ENCODE measurements at places on chromosomes 1 and 21.

GRCh38 chr1:195591917-195592672 is 1016.1 kb downstream of the KCNT2 start:
- no peak for DNase-seq

- DNase-seq: no peak
Observed at GRCh38 chr21:28513428-28513827, 479.2 kb downstream of the LTN1 start.

DNA sequence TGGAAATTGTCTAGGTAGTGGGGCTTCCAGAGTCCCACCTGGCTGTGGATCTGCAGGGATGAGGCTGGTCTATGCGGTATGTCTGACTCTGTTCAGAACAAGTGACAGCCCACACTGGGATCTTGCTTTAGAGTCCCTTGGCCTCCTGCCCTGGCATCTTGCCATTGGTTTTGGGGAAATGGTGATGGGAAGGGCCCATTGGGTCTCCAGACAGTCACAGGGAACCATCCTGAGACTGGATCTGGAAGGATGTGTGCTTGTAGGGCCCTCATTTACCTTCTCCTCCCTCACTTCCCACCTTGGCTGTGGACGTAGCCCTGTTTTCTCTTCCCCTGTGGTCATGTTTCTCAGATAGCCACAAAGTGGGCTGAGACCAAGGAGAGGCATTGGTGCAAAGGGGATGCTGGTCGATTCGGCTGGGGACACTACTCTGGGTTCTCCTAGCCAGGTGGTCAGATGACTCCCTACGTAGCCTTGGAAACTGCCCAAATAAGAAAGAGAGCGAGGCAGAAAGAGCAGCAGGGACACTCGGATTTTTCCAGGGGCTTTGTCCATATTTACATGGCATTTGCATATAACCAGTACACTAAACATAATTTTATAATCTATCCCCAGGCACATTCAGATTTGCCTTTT is 15.1 kb downstream of the SOX13 start:
- DNase-seq: no peak

DNA sequence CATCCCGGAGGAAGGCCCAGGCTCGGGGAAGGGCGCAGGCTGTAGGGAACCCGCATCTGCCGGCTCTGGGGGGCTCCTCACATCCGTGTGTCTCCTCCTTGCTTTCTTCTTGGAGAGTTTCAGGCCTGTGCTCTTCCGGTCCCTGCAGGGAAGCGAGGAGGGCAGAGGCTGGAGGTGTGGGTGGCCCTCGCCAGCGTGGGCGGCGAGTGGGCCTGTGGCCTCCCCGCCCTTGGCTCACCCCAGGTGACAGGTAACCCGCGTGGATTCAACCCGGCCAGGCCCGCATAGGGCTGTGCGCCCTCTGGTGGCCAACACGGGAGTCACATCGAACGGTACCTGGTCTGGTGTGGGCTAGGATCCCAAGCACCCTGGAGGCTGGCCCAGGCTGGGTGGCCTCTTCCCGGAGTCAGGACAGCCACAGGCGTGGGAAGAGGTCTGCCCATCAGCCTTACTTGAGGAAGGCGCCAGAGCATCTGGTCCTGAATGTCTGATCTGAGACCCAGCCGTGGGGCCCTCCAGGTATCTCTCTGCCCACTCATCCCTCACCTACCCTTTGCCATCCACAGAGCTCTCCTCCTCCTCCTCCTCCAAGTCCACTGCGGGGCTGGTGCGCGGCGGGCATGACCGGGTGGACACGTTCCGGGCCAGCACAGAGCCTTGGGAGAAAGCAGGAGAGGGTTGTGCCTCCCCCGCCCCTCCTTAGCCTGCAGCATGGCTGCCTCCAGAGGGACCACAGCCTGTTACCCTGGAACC is 9.6 kb upstream of the TNFRSF25 start:
- no peak for DNase-seq

DNA sequence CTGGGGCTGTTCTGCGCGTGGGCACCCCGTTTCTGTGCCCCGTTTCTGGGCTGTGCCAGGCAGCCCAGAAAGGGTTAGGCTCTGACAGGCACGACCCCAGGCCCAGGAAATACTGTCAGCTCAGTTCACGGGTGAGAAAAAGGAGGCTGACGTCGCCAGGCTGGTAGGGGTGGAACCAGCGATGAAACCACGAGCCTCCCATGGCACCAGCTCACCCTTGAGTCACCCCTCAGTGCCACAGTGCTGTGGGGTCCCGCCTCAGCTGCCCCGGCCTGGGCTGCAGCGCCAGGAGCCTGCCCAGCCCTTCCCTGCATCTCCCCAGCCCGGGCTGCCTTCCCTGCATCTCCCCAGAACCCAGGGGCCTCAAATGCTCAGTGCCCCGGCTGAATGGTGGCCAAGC is 11.5 kb downstream of the MEGF6 start:
- no peak for DNase-seq

All from NCI-H187 treated with DMSO at 0.1 percent for 48 hours (cell line).